ENCODE measurements at places on chromosomes 5 and 9.

DNA sequence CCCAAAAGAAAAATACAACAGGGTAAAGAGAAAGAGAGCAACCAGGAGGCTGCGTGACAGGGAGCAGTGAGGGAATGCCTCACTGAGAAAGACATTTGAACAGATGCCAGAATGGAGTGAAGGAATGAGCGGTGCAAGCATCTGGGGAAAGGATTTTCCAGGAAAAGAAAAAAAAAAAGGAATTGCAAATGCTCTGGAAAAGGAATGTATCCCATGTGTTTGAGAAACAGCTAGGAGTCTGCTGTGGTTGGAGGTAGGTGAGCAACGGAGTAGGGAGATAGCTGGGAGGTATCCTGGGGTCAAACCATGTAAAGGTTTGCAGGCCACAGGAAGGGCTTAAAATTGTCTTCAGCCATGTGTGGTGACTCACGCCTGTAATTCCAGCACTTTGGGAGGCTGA is 23.6 kb upstream of the CEMIP2 start:
- DNase-seq: no peak

- DNase-seq: no peak
These were observed 76.6 kb upstream of the CCDC152 start for GRCh38 chr5:42680046-42680445.

DNA sequence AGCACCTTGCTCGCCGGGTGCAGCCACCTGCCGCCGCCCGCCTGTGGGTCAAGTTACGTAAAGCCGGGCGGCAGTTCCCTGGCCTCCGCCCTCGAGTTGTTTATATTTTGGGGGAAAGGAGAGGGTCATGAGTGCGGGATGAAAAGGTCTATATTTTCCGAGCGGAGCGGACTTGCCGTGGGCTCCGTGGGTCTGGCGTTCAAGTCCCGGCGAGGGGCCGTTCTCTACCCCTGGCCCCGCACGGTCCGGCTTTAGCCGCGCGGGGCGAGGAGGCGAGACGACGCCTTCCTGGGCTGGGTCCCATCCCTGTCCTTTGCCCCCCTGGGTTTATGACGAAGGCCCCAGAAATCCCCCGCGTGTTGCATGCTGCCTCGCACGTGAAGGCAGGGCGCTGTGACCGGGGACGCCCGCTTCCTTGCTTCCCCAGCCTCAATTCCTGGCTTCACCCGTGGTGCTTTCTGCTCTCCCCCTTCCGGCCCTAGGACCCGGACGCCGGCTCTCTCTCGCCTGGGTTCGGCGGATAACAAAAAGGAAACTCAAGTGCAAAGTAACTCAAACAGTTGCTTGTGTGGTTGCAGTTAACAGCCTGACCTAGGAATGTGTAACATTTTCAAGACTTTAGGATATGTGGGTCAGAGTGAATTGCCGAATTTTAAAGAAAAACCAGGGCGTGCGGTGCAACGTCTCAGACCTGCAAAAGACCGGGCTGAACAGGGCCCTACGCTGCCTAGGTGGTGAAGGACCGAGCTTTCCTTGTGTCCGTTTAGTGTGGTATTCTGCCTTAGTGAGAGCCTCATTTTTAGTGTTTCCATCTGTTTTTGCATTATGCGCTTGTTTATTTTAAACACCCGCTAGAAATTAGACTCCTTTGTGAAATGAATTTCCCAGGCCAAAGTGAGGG is 810 bp downstream of the VPS13A start:
- DNase-seq: no peak

DNA sequence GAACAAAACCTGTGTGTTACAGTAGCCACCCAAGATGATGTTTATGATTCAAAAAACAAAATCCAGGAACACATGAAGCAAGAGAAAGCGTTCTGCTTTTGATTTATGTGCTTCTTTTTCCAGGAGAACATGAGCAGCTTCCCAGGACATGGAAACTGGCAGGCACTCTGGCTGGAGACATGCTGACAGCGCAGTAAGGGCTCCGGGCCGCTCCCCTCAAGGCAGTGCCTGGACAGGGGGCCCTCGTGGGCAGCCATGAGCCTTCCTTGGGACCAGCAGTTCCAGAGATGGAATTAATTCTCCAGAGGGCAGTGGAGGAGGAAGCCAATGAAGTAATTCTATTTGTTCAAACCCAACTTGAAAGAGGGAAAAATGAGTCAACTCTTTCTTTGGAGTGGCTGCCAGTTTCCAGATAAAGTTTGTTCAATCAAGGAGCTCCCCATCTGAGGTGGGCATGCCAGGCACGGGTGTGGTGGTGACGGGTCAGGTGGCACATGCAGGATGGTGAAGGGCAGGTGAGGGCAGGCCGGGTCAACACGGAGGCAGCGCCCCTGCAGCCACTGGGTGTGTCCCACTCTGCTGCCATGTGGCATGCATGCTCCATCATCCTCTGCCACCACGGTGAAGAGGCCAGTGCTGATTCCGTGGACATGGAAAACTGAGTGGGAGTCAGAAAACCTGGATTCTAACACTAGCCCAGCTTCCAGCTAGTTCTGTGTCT is 83.8 kb downstream of the OTULIN start:
- DNase-seq: no peak

DNA sequence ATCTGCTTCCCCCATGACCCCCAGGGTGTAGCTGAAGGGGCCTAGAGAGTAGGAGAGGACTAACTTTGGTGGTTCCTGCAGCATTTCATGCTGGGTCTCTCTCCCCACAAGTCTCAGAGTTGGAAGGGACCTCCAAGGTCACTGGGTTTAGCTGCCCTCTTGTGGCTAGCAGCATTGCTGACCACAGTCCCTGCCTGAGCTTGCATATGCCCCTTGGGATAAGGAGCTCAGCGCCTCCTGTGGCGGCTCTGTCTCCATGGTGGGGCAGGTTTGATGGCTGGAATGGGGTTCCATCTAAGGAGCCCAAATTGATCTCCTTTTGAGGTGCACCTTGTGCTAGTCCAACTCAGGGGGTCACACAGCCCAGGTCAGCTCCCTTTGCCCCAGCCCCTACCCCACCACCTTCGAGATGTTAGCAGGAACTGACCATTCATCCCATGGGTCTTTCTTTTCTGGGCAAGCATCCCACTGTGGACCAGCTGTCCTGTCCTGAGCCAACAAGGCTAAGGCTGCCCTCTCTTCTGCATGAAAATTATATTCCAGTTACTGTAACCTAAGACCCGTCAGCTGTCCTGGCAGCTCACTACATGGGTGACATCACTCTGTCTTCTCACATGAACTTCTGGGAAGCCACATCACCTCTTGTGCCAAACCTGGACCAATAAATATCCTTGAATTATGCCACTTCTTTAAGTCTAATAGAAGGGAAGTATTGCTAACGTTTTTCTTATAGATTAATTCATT is 196.2 kb downstream of the HSPA4 start:
- no peak for DNase-seq

DNA sequence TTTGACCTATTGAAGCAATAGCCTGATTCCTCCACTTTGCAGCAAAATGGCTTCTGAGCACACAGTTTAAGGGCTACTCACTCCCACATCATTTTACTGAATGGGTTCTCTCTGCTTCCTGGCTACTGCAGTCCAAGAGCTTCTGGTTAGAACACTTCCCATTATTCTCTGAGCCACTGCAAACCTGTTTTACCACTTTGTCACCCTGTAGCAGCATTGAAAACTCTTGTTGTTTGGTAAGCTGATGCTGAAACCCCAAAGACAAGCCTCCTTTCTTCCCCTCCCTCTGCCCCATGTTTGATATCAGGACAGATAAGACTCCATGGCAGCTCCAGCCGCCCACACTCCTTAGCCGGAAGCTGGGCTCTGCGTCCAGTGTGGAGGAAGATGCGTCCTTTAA is 84.4 kb upstream of the RARS1 start:
- DNase-seq: no peak

GRCh38 chr9:112945620-112946208 is 55.0 kb upstream of the SLC46A2 start:
- no peak for DNase-seq

- DNase-seq: no peak
These were observed 74.1 kb downstream of the HABP4 start for GRCh38 chr9:96524045-96524444.

DNA sequence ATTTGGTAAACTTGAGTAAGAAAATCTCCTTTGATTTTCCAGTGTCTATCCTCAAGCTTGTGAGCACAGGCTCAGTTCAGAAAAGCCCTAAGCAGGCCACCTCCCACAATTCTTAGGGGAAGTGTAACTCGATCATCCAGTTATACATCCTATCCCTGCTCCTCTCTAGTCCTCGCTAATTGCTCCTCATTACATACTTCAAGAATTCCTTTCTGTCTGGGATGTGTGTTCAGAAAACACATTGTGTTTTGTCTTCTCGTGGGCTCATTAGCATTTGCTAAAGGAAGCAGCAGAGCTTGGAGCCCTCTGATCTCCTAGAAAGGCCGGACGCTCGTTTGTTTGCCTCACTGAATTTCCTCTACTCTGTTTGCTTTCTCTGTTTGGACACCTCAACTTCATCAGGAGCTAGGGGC is 268.2 kb upstream of the RFX3 start:
- no peak for DNase-seq

DNA sequence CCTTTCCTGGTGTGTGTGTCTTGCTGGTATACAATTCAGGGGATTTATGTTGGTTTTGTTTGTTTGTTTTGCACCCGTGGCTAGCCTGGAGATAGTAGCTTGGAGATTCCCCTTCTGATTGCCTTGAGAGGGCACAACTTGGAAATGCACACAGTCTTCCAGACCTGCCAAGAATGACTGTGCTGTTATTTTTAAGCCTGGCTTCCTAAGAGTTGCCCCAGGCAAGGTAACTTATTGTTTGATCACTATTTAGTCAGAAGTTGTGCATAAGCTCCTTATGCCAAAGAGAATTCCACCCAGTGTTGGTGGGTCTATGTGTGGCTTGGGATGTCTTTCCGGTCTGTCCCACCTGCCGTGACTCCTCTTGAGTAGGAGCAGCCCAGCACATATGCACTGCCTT is 421.9 kb upstream of the KCNN2 start:
- DNase-seq: no peak

GRCh38 chr5:134992148-134992547 is 24.4 kb downstream of the CATSPER3 start:
- DNase-seq: no peak

GRCh38 chr9:109027176-109027575 is 13.9 kb upstream of the CTNNAL1 start:
- DNase-seq: no peak

- no peak for DNase-seq
These were observed 170.2 kb downstream of the GAPVD1 start for GRCh38 chr9:125431741-125432271.

- no peak for DNase-seq
These were observed 1.1 kb downstream of the ERCC6L2 start for GRCh38 chr9:95876595-95876994.

DNA sequence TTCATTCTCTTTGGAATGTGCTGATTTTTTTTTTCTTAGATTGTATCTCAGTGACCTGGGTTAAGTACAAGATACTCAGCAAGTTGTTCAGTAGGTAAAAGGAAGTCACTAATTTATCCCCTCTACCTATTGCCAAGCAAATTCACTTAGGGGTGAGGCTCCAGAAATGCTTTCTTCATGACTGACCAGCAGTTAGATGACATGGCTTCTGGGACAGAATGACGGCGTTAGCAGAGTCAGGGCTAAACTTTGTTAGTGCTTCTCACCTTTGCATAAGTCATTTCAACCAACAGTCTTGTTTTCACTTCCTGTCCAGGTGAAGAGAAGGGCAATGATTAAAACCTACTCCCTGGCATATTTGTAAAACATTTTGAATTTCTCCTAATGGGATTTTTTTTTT is 20.2 kb upstream of the MTAP start:
- no peak for DNase-seq

GRCh38 chr5:111830333-111830732 is 73.3 kb upstream of the NREP start:
- DNase-seq: no peak

DNA sequence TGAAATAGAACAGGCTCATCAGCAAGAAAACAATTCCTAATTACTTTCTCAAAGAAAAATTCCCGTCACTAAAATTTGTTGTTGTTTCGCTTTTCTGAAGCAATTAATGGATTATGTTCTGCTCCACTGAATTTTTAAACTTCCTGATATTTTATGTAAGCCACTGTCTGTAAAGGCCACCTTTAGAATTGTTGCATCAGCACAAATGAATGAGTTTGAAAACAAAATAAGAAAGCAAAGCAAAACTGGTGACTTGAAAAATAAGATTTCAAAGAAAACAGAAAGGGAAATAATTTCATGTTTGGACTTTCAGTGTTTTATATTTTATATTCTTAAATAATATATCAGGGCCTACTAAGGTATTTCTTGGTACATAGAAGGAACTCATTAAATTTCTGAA is 636.3 kb upstream of the TYRP1 start:
- no peak for DNase-seq

GRCh38 chr5:34675857-34676256 is 19.7 kb downstream of the RAI14 start:
- no peak for DNase-seq

- no peak for DNase-seq
These were observed 24.9 kb downstream of the RGMB start for GRCh38 chr5:98798371-98798770.
